Right kidney (tissue), 9 donors: ENCODE measurements at places on chromosomes 12 and 14.

- DNase-seq: no peak
Observed at GRCh38 chr12:31406345-31406744, 80.4 kb upstream of the SINHCAF start.

GRCh38 chr14:100115726-100116125 is 43.7 kb downstream of the DEGS2 start:
- no peak for DNase-seq

DNA sequence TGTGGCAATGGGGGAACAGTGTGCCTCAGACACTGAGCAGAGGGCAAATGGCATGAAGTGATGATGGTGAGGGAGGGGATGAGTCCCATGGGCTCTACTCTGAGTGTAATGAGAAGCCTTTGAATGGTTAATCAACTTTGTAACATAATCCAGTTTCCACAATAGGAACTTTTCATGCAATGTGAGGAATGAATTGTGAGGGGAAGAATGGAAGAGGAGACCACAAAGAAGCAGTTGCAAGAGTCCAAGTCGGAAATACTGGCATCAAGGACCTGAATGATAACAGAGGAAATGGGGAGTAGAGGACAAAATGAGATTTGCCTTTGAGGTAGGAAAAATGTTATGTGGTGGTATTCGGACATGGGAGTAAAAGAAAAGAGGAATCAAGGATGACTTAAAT is 476.9 kb upstream of the PRICKLE1 start:
- DNase-seq: no peak

- no peak for DNase-seq
Observed at GRCh38 chr12:63319386-63319785, 168.4 kb upstream of the AVPR1A start.

- DNase-seq: no peak
Observed at GRCh38 chr12:31832740-31833729, 104.2 kb upstream of the AMN1 start.

DNA sequence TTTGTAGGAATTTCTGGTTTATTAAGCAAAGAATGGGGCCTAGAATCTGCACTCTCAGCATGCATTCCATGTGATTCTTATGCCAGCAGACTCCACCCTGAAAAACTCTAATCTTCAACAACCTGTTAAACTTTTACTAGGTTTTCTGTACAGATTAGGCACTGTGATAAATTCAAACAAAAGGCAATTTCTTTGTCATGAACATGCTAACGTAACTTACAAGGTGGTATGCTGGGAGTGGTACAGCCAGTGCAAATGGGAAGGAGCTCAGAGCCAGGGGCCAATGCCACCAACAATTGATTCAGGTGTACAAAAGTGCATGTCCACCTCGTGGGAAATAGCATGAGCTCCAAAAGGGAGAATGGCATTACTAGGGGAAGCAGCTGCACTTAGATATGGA is 83.0 kb downstream of the PPFIBP1 start:
- DNase-seq: no peak

DNA sequence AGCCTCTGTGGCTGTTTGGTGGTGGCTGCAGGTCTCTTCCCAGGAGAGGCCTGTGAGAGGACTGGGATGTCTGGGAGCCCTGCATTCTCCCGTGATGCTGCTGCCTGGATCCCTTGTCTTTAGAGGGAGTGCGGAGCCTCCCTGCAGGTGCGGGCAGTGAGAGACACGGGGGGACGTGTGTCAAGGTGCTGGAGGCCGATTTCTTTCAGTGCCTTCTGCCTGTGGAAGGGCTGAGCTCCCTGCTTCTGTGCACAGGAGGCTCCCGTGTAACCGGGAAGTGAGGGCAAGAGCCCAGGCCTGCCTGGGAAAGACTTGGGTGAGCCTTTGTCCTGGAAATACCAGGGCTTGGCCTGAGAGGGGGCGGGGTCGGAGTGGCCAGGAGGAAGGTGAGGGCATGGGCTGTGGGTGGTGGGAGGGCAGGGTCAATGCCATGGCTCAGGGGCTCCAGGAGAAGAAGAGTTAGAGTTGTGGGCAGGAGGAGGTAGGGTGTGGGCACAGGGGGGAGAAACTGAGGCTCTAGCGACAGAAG is 372.2 kb downstream of the TMEM121 start:
- no peak for DNase-seq

- no peak for DNase-seq
Observed at GRCh38 chr14:75831952-75832351, 149.8 kb downstream of the TGFB3 start.

DNA sequence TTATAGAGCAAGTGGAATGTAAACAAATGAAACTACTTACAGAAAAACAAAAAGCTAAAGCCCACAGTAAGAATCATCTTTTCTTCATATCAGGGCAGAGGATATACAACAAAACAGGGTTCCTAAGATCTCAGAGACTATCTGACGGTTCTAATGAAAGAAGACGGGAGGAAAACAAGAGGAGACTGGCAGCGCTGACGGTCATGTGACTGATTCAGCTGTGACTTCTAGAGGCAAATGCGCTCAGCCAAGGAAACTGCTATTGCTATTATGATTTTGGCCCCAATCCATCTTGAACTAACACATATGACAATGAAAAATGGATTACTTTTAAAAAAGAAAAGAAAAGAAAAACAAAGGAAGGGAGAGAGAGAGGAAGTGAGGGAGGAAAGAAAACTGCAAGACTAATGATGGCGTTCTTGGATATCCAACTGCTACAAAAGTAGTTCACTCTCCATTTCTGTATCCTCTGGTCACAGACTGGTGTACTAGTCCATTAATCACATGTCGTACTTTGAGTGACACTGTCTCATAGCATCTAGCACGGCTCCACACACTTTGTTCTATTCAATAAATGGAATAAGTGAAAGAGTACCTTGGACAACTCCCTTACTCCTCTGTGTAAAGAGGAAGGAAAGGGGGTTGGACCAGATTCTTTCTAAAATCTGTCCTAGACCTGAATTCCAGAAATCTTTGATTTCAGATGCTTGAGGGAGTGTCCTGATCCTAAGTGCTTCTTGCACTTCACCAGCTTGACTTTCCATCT is 119.3 kb downstream of the DAD1 start:
- DNase-seq: no peak

DNA sequence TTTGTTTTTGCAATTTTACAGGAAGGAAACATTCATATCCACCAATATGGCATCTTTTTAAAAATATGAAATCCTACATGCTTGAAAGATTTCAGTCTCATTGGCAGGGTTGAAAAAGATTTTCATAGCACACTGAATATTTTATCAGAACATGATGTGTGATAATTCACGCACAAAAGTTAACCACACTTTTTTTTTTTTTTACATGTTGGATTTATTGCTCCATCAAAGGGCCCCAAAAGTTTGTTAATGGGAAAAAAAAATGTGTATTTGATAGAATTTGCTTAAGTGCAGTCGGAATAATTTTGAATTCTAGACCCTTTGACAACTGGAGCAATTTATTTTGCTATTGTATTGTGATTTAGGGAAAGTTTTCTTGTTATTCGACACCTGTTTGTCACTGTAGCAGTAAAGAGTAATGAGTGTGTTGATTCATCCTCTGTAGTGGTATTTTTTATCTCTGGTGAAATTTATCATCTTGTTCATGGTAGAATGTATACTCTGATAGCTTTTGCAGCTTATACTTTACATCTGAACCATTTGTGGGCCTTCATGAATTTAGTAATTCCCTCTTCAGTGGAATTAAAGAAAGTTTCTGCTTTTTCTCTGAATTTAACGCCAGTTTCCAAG is 1.1 kb downstream of the EML1 start:
- DNase-seq: no peak

DNA sequence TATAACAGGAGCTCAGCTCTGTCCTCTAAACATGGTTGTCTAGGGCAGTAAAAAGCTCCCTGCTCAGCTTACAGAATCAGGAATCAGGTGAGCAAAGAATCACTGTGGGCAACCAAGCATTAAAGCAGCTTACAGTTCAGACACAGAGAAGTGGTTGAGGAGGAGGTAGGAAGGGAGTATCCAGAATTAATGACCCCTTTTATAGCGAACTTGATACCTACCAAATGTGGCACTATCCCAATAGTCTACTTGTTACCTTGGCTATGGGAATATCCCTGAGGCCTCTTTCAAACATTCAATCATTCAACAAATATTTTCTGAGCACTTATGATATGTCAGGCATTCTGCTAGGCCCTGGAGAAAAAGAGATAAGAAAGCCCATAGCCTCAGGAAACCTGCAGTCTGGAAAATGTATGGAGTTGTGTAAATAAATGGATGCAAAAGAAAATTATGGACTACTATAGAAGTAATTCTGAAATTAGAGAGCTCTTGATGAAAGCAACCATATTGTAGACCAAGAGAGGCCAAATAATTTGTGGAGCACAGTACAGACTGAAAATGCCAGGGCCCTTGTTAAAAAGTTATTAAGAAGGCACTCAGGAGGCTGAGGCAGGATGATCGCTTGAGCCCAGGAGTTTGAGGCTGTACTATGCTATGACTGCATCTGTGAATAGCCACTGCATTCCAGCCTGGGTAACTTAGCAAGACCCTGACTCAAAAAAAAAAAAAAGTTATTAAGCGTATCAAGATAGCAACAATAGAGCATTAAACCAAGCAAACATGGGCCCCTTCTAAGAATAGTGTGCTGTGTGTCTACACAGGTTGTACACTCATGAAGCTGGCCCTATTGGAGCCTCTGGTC is 134.0 kb upstream of the CPSF6 start:
- no peak for DNase-seq

- no peak for DNase-seq
Observed at GRCh38 chr14:103317251-103317650, 16.8 kb upstream of the EIF5 start.

GRCh38 chr12:52918351-52918750 is 13.5 kb upstream of the KRT8 start:
- DNase-seq: no peak
